Subcutaneous adipose tissue (tissue), 4 donors: ENCODE measurements at places on chromosomes 3 and 15. TPM values are rescaled to one million over a fixed set of nuclear protein-coding genes. Genes with fewer than 3 reads are reported as not detected.

Gene BCHE
- total RNA-seq = 3.1 TPM

Gene ISLR2
- total RNA-seq = not detected

Gene CHRNA3
- not detected for total RNA-seq

Gene FHIT
- 10.6 TPM for total RNA-seq

Gene GAP43
- total RNA-seq = not detected

Gene CCRL2
- total RNA-seq = 27.0 TPM

Gene IQCF5
- not detected for total RNA-seq

Gene TCTA
- total RNA-seq = 18.2 TPM

Gene GOLGA8O
- total RNA-seq = not detected

Gene FBXO40
- 0.16 TPM for total RNA-seq

Gene RPS27L
- 172 TPM for total RNA-seq

Gene SEMA3F
- 4.6 TPM for total RNA-seq

Gene DUSP7
- 15.6 TPM for total RNA-seq

Gene DNAH1
- 17.2 TPM for total RNA-seq

Gene SPSB4
- total RNA-seq = 1.1 TPM

Gene NEK10
- 1.4 TPM for total RNA-seq

Gene WDR72
- total RNA-seq = not detected
